Mesenteric fat pad (tissue), 1 donor: ENCODE measurements at places on chromosomes 7 and 10.

DNA sequence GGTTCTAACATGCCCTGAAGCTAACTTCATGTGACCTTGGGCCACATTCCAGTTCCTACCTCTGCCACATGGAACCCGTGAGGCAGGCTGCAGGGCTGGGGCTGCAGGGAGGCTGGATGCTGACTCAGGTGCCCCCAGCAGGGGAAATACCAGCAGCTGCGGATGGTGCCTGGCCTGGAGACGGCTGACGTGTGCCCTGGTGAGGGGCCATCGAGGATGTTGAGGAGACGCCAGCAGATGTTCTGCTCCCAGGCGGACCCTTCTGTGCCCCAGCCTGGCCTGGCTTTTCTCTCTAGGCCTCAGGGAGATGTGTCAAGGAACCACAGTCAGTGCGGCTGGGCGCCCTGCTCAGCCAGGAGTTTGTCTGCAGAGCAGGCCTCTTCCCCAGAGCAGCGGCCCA lies 8.8 kb downstream of the BAG3 start:
- DNase-seq, result no peak

- DNase-seq, result no peak
Measured at GRCh38 chr10:81882011-81882410, 7.0 kb downstream of the NRG3 start.

DNA sequence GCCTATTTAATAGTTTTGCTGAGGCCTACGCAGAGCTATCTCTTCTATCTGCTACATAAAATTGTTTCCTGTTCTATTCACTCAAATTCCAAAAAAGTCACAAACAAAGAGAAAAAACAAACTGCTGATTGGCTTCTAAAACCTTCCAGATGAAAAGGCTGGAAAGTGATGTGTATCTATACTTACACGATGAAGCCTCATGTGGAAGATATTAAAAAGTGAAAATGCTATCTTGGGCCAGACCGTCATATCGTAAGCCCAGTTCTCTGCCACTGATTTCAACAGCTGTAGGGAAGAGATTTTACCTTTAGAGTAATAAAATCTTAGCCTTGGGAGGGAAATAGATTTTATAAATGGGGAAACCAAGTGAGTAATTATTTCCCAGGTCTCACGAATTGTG lies 394.8 kb downstream of the KIF20B start:
- DNase-seq, result no peak

GRCh38 chr7:155219154-155219531 lies 78.5 kb upstream of the INSIG1 start:
- peak; percentile 41 for DNase-seq

GRCh38 chr7:123727071-123727837 lies 21.5 kb downstream of the WASL start:
- DNase-seq, result no peak

GRCh38 chr10:33760056-33760943 lies 425.8 kb upstream of the NRP1 start:
- DNase-seq, result no peak

GRCh38 chr10:70913191-70913892 lies 25.0 kb upstream of the PCBD1 start:
- DNase-seq, result no peak

- no peak for DNase-seq
Measured at GRCh38 chr7:33562996-33563395, 342.3 kb upstream of the BMPER start.

DNA sequence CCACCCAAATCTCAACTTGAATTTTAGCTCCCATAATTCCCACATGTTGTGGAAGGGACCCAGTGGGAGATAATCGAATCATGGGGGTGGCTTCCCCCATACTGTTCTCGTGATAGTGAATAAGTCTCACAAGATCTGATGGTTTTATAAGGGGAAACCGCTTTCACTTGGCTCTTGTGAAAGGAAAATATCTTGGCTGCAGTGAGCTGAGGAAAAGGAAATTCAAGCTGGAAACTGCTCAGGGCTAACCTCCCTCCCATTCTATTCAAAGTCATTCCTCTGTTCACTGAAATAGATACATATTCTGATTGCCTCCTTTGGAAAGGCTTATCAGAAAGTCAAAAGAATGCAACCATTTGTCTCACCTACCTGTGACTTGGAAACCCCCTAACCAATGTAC lies 15.8 kb downstream of the CYCS start:
- no peak for DNase-seq

GRCh38 chr7:70679661-70680060 lies 452.3 kb upstream of the GALNT17 start:
- no peak for DNase-seq

DNA sequence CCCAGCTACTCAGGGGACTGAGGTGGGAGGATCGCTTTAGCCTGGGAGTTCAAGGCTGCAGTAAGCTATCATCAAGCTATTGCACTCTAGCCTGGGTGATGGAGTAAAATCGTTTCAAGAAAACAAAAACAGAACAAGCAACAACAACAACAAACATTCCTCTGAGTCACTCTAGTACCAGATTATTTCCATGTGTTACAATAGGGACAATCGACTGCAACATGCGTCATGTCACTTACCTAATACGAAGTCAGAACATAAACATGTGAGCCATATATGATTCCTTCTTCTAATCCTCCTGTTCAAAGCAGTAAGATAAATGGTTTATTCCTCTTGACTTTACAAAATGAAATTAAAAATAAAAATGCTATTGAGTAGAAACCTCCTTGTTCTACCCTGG lies 57.3 kb downstream of the ZNF438 start:
- DNase-seq, result no peak

DNA sequence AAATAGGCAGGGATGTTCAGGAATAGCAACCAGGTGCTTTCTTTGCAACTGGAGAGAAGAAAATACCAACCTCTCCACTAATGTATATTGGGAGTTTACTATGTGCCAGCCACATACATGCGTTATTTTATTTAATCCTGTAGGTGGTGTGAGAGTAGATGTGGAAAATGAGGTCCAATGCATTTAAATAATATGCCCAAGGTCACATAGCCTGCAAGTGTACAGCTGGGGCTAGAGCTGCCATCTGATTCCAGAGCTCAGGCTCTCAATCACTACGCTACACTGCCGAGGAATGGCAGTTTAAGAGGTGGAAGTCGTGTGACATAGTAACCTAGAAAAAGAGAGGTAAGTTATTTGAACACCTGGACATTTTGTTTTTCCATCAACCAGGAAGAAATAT lies 277.0 kb downstream of the EXOC4 start:
- no peak for DNase-seq

- no peak for DNase-seq
Measured at GRCh38 chr7:96833676-96834453, 124.2 kb upstream of the SEM1 start.

DNA sequence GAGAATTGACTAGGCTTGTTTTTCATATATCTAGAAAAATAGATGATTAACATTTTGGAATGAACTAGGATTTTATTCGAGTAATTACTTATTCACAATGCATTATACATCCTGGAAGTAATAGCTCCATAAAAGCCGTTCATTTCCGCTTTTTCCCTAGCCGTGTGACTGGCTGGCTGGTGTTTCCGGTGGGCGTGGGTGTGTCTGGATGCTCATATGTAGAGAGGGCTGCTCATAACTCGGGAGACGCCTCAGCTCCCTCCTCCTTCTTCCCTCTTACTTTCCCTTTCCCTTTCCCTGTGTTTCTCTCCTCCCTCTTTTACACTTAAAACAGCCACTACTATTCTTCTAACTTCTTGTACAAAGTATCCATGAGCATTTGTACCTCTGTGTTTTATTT lies 187.7 kb upstream of the VSTM2A start:
- no peak for DNase-seq

DNA sequence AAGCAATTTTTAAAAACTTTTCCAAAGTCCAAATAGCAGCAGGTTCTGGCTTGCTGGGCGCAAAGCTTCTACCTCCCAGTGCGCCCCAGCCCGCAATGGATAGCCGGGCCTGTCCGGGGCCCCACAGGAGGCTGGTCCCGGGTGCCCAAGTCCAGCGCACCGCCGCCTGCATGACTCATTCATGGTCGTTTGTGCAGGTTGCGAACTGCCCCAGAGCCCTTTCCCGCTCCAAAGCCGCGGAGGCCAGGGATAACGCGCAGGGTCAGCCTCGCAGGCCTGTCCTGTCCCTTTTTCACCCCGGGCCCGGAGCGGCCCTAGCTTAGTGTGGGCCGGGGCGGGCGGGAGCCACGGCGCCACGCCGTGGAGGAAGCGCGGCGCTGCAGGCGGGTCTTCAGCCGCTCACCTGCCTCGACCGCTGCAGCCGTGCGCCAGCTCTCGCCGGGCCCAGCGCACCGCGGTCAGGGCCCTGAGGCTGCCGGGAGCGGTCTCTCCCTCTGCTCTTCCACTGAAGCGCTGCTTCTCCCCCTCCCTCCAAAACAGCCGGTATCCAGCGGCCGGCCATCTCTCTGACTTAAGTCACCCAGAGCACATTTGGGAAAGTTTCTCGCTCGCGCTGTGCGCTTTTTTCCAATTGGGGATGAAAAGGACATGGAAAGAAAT lies 1.7 kb upstream of the EGR2 start:
- DNase-seq, result peak; percentile 93

GRCh38 chr7:123401295-123401694 lies 133.1 kb downstream of the IQUB start:
- DNase-seq, result no peak

DNA sequence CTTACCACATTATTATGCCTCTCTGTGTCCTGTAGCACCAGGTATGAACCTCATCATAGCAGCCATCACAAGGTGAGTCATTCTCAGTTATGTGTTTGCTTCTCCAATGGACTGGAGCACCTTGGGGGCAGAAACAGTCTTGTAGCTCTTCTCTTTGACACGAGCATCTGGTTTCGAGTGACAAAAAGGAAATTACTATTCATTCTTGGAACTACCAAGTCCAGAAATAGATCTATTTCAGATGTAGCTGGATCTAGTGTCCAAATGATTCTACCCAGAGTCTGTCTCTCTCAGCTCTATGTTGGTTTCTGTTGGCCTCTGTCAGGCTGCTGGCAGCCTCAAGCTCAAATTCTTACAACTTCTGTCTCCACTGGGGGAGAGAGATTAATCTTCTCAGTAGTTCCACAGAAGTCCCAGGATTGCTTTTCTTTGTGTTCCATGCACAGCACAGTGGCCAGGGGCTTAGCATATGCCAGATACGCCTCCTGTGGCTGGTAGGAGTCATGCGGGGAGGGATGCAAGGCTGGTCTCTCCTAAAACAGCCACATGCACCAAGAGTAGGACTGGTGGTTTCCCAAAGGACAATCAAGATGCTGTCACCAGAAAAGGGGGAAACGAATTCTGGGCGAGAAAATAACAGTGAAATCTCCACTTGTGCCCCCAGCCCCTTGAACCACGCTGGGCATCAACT lies 37.2 kb upstream of the PAPSS2 start:
- no peak for DNase-seq

GRCh38 chr7:52260046-52260665 lies 775.3 kb upstream of the POM121L12 start:
- no peak for DNase-seq

DNA sequence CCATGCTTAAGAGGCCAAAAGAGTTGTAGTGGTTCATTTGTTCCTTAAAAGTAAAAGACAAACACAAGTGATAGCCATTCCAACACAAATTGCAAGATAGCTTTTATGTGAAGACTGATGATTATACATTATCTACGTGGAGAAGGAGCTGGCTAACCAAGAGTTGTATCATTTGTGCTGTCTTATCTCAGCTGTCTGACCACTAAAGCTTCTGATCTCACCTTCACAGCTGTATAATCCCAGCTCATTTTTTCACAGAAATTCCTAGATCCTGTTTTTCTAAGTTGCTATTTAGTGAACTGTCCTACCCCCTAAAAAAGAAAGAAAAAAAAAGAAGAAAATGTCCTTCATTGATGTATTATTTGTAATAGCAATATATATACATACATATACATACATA lies 9.8 kb downstream of the USP6NL start:
- DNase-seq, result no peak

DNA sequence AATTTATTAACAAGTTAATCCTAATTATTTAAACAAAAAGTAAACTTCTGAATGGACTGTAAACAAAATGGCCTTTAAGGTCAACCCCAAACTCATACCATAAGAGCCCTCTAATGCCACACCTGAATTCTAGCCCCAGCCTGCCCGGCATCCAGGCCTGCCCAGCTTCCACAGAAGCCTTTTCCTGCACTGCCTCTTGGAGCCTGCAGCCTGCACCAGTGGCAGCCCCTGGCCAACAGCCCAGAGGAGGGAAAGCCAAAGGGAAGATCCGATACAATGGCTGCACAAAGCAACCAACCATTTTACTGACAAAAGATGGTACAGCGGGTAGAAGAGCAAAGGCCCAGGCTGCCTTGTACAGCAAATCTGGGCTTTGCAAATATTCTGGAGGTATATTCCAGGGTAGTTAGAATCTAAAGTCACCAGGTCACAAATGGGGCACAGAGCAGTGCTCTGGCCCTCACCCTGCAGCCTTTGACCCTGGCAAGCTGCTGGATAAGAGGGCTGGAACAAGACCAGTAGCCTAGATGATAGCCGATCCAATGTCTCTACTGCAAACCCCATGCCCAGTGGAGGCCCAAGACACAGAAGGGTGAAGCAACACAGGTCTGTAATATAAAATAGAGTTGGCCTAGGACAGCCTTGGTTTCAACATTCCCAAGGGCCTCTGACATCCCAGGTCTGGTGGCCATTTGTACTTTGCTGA lies 12.5 kb upstream of the CH25H start:
- no peak for DNase-seq

DNA sequence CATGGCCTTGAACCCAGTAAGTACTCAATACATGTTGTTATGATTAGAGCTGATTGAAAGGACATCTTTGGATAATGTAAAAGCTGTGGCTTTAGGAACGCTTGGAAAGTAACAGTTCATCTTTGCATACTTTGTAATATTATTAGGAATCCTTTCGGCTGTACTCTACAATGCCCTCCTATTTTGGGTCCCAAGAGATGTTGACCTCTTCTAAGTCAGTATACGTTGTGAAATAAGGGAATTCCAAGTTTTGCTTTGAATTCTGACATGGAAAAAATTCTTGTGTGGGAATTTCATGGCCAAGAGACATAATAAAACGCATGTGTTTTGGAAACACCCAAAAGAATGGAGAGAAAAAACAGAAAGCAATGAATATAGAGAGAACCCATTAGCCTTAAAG lies 7.7 kb downstream of the AGR3 start:
- no peak for DNase-seq

DNA sequence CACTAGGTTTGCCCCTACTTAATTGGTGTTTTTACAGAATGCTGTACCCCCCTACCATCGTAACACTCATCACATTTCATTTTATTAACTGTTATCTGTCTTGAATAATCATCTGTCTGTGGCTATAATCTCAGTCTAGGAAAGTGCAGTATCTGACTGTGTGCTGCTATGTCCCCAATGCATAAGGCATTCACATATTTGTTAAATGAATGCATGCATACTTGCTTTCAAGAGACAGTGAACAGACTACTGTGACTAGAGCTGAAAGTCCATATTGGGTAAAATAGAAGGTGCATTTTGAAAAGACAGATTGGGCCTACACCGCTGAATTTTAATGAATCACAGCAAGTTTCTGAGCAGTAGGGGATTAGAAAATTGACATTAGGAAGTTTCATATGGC lies 112.3 kb downstream of the ARHGAP12 start:
- no peak for DNase-seq
